Stromal cell of bone marrow (primary cell): ENCODE measurements at places on chromosomes 3 and 15.
A peak's percentile ranks its signal among the peaks of the same experiment; 100 is the strongest.

GRCh38 chr3:117084277-117084676 is 374.7 kb downstream of the TUSC7 start:
- DNase-seq = no peak

DNA sequence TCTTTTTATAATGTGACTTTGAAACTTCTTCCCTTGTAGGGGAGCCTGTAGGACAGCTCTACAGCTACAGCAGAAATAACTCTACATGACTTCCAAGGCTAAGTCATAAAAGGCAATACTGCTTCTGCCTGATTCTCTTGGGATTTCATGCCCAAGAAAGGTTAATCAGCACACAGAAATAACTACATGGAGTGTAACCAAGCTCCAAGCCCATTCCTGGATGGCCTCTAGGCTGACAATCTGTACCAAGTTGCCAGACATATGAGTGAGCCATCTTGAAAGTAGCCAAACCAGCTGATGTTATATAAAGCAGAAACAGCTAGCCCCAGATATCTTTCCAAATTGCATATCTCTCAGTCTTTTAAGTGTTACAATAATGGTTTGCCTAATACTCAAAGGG is 75.8 kb upstream of the OSTN start:
- peak; percentile 6 for DNase-seq

DNA sequence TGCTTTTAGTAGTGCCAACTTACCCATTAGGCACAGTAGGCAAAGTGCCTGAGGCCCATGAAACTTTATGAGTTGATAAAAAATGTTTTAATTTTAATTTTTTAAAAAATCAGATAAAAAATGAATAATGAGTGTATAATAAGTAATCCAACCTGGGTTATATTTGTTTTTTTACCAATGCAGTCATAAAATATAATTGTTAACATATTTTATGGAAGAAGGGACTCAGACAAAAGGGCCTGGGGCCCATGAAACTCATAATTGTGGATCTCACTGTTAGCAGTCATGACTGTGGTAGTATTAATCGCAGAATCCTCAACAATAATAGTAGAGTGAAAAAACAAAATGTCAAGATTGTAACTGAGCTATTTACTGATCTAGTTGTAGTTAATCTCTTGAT is 16.8 kb upstream of the TNFSF10 start:
- DNase-seq = no peak

GRCh38 chr3:71905426-71905825 is 120.5 kb upstream of the PROK2 start:
- no peak for DNase-seq

GRCh38 chr15:70048198-70048565 is 49.5 kb downstream of the TLE3 start:
- DNase-seq = no peak
